ENCODE measurements at places on chromosomes 2 and 18. TPM values are rescaled to one million over a fixed set of nuclear protein-coding genes. Genes with fewer than 3 reads are reported as not detected.

Gene DHRS9
- 4.8 TPM for total RNA-seq

Gene ANKRD23
- 2.4 TPM for total RNA-seq

Gene IMP4
- 117 TPM for total RNA-seq

Gene PHOSPHO2
- 3.7 TPM for total RNA-seq

Gene RND3
- total RNA-seq = 40.0 TPM

Gene TMEM169
- total RNA-seq = not detected

Gene NT5C1B
- not detected for total RNA-seq

Gene SERPINB11
- total RNA-seq = 0.46 TPM

Gene DTNA
- total RNA-seq = 7.2 TPM

Gene UGT1A5
- not detected for total RNA-seq

Gene CERKL
- 1.7 TPM for total RNA-seq

DNA sequence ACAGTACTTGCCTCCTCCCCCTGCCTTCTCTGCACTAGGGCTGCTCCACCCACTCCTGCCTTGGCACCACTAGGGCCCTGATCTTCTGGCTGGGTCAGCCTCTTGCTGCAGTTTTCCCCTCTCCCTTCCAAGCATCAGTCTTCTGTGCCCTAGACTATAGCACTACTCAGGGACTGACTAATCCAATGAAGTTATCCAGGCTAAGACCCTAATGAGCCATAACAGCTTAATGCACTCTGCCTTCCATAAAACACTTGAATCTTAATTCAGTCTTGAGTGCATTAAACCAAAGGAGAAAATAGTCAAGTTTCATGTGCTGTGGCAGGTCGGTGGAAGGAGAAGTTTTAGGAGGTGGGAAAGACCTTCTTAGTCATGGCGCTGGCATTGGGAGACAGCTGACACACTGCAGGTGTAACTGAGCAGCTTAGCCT lies 95.7 kb downstream of the BIN1 start:
- DNase-seq = no peak

DNA sequence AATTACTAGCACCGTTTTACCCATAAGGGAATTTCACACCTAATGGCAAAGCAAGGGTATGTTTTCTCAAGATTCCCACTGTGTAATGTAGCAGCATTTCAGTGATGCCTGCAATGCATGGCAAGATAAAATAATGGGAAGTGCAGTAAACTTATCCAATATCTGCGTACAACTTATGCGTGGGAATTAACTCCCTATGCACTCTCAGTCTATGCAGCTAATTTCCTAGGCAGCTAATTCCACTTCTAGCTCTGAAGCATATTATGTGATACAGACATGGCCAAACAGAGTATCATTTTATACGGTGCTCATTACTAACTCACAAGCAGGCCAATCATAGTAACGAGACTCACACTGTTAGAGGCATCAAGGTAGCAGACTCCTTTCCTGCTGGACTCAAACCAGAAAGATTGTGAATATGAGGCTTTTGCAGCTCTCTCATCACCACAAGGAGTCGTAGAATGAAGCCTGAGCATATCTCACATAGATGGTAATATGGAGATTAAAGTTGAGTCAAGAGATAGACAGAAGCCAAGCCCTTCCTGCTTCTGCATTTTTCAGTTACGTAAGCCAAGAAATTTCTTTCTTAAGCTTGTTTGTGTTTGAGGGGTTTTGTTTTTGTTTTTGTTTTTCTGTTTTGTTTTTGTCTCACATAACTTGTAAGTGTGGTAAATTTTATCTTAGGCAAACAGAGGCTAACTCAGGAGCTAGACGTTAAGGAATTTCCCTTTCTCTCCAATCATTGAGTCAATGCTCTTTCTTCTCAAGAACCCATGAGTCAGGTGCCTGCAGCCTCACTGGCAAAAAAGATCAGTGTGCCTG lies 34.8 kb upstream of the ITGAV start:
- DNase-seq = no peak

DNA sequence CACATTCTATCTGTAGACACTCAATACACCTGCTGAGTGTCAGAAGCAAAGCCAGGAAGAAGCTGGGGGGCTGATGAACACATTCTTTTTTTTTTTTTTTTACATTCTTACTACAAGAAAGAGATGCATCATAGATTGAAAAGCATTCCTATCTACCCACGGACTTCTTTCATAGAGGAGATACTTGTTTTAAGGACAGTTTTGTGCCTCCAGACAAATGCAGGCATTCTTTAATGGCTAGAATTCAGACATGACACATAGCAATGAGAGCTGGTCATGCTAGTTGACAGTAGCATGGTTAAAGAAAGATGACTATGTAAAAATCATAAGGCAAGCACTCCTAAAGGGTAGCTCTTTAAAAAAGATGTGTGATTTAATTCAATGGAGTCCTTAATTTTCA lies 110.2 kb downstream of the EPHA4 start:
- no peak for DNase-seq

GRCh38 chr18:74065366-74065765 lies 82.3 kb downstream of the FBXO15 start:
- DNase-seq = no peak

- no peak for DNase-seq
These were observed 295.0 kb downstream of the CDCA7 start for GRCh38 chr2:173649527-173650219.

GRCh38 chr2:220775856-220776488 lies 796.1 kb downstream of the EPHA4 start:
- DNase-seq = no peak

DNA sequence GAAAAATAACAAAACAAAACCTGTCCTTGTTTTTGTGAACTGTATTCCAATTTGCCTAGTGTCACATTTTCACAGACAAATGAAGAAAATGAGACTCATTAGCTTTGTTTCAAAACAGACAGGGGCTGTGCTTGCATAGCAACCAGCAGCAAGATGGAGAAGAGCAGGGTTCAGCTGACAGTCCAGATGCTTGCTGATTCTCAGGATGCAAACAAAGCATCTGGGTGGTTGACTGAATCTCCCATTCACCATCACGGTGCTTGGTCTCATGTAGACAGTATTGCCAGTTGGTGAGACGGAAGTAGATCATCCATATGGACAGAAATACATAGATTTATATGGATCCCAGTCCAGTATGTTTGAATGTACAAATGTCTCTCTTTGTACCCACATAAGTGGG lies 326.8 kb downstream of the CCDC85A start:
- DNase-seq = no peak

DNA sequence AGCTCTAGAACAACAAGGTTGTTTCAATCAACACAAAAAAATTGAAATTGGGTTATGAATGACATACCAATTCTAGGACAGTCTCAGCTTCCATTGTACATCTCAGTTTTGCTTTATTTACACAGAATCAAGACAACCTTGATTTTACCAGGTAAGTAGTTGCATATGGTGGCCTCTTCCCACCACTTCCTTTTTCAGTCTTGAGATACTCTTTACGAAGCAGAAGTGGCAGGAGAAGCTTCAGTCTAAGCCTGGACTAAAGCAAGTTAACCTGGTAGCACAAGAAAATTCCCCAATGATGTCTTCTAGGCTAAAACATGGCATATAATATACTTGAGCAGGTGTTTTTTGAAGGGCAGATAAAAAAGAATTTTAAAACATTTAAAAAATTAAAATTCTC lies 10.7 kb upstream of the FAM136A start:
- DNase-seq = no peak

- no peak for DNase-seq
These were observed 126.3 kb downstream of the C2orf74 start for GRCh38 chr2:61288070-61288841.

DNA sequence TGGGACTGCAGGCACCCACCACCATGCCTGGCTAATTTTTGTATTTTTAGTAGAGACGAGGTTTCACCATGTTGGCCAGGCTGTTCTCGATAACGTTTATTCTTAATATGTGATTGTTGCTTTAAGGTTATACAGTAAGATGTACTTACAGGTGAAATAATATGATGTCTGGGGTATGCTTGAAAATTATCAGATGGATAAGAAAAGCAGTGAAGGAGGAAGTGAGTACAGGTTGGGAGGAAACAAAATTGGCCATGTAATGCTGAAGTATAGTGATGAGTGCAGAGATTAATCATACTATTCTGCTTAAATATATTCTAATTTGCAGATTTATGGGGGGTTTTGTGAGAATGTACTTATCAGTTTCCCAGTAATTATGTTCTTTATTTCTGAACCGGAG lies 3.0 kb downstream of the GCC2 start:
- DNase-seq = no peak

DNA sequence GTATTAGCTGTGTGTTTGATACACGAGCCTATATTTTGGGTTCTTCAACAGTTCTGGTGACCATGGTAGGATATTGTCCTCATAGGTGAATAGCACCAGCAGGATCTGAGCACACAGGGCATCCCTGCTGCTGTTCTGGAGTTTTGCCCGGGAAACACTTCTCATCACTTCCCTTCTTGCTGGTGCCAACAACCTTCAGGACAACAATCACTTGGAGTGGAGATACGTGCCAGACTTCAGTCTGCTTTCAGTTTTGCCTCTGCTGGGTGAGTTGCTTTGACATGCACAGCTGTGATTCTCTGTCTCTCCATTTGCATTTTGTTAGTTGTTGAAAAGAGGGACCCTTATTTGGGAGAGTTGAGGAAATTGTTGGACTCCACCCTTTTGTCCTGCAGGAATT lies 1347.2 kb upstream of the DDX18 start:
- DNase-seq = no peak

DNA sequence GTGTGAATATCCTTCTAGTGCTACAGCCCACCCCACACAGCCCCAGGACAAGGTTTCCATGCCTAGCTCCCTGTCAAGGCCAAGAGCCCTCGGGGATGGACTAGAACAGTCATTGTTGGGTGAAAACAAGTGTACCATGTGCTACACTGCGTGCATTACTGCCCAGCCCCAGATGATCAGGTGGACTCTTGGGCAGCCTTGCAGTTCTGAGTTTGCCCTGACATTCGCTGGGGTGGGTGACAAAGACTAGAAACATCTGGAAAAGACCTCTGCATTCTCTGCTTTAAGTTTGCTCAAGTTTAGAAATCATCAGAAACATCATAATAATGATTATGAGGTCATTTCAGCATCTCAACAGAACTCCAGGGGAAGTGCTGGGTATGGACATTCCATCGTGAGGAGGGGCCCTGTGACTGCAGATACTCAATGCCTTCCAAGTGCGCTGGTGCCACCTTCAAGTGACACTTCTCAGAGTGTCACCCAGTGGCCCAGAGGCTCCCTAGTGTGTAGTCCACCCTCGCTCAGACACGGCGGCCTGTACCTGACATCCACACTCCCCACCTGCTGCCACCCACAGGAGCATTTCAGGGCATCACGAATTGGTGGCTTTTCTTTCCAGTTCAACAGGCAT lies 5.3 kb upstream of the PXDN start:
- DNase-seq = peak; percentile 42

DNA sequence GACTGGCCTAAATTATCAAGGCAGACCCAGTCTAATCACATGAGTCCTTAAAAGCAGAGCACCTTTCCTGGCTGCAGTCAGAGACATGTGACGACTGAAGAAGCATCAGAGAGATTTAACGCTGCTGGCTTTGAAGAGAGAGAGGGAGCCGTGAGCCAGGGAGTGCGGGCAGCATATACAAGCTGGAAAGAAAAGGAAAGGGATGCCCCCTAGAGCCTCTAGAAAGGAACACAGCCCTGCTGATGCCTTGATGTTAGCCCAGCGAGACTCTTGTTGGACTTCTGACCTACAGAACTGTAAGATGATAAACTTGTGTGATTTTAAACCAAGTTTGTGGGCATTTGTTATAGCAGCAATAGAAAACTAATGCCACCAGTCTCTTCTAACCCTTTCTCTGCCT lies 58.1 kb downstream of the HEATR5B start:
- DNase-seq = no peak

GRCh38 chr2:144020047-144020446 lies 499.9 kb downstream of the ZEB2 start:
- no peak for DNase-seq

- peak; percentile 18 for DNase-seq
These were observed 56.1 kb downstream of the CIB4 start for GRCh38 chr2:26585100-26585499.

GRCh38 chr2:160324161-160324800 lies 124.2 kb upstream of the ITGB6 start:
- DNase-seq = no peak

DNA sequence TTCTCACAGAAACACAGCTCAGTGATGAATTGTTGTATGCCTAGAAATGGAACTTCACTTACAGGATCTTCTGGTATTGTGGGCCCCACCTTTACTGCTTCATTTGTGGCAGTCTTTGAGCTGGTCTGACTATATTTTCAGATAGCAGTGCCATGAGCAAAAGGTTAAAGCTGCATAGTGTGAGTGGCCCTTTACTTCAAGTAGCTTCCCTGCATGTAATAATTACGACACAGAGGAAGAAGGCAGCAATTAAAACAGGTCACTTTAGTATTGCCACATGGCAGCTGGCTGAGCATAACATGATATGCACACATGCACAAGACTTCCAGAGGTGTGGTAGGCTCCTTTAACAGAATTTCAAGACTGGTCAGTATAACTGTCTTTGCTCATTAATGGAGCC lies 426.3 kb upstream of the ZEB2 start:
- DNase-seq = peak; percentile 53

GRCh38 chr2:174919947-174920595 lies 85.1 kb downstream of the CHN1 start:
- DNase-seq = no peak

GRCh38 chr2:185393091-185393490 lies 345.5 kb upstream of the FSIP2 start:
- DNase-seq = no peak

- no peak for DNase-seq
These were observed 209.0 kb upstream of the KYNU start for GRCh38 chr2:142668420-142668819.

DNA sequence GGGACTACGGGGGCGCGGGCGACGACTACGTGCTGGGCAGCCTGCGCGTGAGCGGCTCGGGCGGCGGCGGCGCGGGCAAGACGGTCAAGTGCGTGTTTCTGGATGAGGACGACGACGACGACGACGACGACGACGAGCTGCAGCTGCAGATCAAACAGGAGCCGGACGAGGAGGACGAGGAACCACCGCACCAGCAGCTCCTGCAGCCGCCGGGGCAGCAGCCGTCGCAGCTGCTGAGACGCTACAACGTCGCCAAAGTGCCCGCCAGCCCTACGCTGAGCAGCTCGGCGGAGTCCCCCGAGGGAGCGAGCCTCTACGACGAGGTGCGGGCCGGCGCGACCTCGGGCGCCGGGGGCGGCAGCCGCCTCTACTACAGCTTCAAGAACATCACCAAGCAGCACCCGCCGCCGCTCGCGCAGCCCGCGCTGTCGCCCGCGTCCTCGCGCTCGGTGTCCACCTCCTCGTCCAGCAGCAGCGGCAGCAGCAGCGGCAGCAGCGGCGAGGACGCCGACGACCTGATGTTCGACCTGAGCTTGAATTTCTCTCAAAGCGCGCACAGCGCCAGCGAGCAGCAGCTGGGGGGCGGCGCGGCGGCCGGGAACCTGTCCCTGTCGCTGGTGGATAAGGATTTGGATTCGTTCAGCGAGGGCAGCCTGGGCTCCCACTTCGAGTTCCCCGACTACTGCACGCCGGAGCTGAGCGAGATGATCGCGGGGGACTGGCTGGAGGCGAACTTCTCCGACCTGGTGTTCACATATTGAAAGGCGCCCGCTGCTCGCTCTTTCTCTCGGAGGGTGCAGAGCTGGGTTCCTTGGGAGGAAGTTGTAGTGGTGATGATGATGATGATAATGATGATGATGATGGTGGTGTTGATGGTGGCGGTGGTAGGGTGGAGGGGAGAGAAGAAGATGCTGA lies 1.4 kb downstream of the SOX11 start:
- no peak for DNase-seq

All from upper lobe of left lung (tissue), 6 donors.